ENCODE measurements at places on chromosomes 7 and 10.

DNA sequence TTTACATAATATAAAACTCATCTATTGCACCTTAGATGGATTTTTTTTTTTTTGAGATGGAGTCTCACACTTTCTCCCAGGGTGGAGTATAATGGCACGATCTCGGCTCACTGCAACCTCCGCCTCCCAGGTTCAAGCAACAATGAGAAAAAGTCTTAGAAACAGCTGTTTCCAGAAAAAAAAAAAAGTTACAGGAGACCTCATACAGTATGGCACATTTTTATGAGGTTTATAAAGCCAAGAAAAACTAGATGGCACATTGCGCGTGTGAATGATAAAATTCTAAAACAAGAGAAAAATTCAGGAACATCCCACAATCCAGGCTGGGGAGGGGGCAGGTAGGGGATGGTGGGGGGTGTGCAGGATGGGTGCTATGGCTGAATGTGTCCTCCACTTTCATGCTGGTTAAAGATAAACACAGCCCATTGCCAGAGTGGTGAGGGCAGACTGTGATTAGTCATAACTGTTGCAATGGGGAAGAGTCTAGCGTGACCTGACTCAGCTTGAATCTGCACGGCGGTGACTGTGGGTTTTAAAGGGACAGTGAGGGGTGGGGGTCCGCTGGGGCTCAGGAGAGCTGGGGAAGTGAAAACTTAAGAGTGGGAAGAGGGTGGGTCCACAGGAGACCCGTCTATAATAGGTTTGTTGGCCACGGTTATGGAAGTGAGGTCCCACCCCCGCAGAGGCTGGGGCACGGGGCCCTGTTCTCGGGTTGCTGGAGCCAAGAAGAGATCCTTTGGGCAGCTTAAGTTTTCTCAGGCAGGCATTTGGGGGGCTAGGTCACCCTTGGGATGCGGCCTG is 11.9 kb upstream of the LRRC27 start:
- DNase-seq = no peak

DNA sequence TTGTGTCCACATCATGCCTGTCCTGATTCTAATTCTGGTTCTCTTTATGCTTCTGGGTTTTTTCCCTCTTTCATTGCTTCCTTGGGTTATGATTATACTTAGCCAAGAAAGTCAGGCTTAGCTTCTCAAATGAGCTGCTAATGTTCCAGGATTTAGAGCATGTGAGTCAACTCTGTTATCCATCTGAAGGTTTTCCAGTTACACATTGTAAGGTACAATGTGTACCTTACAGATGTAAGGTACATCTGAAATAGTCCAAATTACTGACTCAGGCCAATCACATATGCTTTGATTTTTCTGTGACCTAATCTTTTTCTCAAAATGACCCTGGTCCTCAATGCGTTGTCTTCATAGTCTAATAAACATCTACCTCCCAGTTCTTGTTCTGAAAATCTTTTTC is 13.3 kb upstream of the MIOS start:
- no peak for DNase-seq

- DNase-seq = no peak
Observed at GRCh38 chr7:73970801-73971229, 57.2 kb upstream of the ELN start.

- DNase-seq = no peak
Observed at GRCh38 chr10:97200616-97201015, 14.9 kb upstream of the SLIT1 start.

- DNase-seq = no peak
Observed at GRCh38 chr7:4774658-4775249, 669 bp upstream of the AP5Z1 start.

DNA sequence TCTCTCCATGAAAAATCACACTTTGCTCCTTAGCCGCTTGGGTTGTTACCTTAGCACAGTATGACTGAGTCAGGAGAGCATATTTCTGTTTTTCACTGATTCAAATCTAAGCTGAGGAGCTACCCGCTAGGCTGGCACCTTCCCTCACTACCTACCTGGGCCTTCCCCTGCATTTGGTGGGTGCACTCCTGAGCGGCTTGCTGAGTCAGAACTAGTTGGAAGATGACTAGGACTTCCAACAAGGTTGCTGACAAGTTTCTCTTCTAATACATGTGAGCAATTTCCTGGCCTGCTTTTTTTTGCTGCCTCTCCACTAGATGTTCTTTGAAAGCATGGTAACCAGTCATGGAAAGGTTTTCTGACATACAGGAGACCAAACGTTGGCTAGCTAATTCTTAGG is 43.8 kb upstream of the SEC61G start:
- DNase-seq = no peak

- DNase-seq = no peak
Observed at GRCh38 chr7:2007551-2007950, 225.2 kb downstream of the MAD1L1 start.

- DNase-seq = no peak
Observed at GRCh38 chr7:53119514-53119941, 84.1 kb downstream of the POM121L12 start.

GRCh38 chr7:16062269-16062668 is 359.1 kb downstream of the CRPPA start:
- DNase-seq = no peak

DNA sequence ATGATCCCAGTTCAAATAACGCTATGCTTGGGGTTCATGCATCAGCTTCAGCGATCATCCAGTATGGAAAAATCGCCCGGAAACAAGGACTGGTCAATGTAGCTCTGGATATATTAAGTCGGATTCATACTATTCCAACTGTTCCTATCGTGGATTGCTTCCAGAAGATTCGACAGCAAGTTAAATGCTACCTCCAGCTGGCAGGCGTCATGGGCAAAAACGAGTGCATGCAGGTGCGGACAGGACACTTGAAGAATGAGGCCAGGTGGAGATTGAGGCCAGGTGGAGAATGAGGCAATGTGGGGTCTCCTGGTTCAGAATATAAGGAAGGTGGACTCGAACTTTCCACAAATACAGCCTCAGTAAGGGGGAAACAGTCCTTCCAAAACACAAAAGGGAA is 105.8 kb downstream of the TRRAP start:
- DNase-seq = no peak
